ENCODE measurements at places on chromosomes 3 and 15. TPM values are rescaled to one million over a fixed set of nuclear protein-coding genes. Genes with fewer than 3 reads are reported as not detected.

ROBO1 gene
- 0.59 TPM for total RNA-seq

CNTN4 gene
- total RNA-seq, result not detected

RPL32 gene
- 2,528 TPM for total RNA-seq

SEMA5B gene
- not detected for total RNA-seq

TMEM40 gene
- total RNA-seq, result not detected

GALNT15 gene
- total RNA-seq, result not detected

H1-8 gene
- not detected for total RNA-seq

WDR93 gene
- not detected for total RNA-seq

SCAMP5 gene
- 0.74 TPM for total RNA-seq

DOCK3 gene
- total RNA-seq, result 2.1 TPM

ZCWPW2 gene
- total RNA-seq, result 0.20 TPM

ZNF660 gene
- total RNA-seq, result 0.35 TPM

HTD2 gene
- 12.4 TPM for total RNA-seq

TRPM1 gene
- not detected for total RNA-seq

All from CD8-positive, alpha-beta memory T cell (primary cell).